ENCODE measurements at places on chromosomes 7 and 10. TPM values are rescaled to one million over a fixed set of nuclear protein-coding genes. Genes with fewer than 3 reads are reported as not detected.

The AKR1C3 gene
- total RNA-seq, result 36.2 TPM

The TMEM270 gene
- not detected for total RNA-seq

GRCh38 chr7:7237978-7238267, 55.6 kb downstream of the C1GALT1 start:
- DNase-seq, result no peak

The KIAA1217 gene
- 4.7 TPM for total RNA-seq

DNA sequence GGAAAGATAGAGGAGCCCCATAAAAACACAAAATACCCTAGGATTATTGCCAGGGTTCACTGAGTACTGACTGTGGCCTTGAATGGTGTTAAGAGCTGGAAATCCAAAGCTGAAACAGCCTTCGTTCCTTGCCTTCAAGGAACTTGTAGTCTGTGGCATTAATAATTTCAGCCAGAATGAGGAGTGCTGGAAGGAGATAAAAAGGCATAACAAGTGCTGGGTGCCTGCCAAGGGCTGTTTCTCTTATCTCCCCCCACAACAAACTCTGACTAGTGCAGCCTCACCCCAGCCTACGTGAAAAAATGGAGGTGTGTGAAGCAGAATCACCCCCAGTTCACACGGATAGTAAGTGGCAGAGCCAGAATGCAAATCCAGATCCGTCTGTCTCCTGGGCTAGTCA, 199.1 kb upstream of the LYZL2 start:
- no peak for DNase-seq

DNA sequence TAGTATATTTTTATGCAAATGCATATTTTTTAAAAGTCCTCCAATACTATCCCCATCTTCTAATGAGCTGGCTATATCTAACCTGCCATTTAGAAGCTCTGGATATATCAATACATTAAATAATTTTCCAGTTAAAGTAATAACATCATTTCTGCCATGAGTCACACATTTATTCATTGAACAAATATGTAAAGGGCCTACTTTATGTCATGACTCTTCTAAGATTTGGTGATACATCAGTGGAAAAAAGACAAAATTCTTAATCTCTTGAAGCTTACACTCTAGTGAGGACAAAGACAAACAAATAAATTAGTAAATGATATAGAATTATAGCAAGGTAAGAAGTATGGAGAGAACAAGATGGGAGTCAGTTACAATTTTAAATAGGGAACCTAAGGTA, 716.8 kb upstream of the LRRTM3 start:
- no peak for DNase-seq

The SPAM1 gene
- total RNA-seq, result not detected

The TMEM273 gene
- total RNA-seq, result not detected

The ANXA8L1 gene
- 2.2 TPM for total RNA-seq

GRCh38 chr10:70549962-70550458, 52.5 kb downstream of the PRF1 start:
- peak; percentile 68 for DNase-seq

DNA sequence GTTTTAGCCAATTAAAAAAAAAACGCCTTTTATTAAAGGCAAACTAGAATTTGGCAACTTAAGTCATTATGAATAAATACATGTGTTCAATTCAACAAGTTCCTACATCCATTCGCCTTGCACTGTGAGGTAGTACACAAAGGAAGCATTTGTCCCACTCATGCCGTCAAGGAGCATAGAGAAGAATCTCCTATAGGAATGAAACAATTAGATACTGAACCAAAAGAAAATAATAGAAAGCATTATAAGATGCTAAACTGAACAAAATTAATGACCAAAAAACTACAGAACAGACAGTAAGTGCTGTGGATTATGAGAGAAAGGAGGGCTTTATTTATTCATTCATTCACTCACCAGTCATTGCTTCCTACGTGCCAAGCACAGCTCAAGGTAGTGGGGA, 42.2 kb downstream of the SNX13 start:
- DNase-seq, result no peak

The LIPA gene
- total RNA-seq, result 113 TPM

- peak; percentile 75 for DNase-seq
Observed at GRCh38 chr10:4519658-4520402, 306.2 kb upstream of the AKR1E2 start.

DNA sequence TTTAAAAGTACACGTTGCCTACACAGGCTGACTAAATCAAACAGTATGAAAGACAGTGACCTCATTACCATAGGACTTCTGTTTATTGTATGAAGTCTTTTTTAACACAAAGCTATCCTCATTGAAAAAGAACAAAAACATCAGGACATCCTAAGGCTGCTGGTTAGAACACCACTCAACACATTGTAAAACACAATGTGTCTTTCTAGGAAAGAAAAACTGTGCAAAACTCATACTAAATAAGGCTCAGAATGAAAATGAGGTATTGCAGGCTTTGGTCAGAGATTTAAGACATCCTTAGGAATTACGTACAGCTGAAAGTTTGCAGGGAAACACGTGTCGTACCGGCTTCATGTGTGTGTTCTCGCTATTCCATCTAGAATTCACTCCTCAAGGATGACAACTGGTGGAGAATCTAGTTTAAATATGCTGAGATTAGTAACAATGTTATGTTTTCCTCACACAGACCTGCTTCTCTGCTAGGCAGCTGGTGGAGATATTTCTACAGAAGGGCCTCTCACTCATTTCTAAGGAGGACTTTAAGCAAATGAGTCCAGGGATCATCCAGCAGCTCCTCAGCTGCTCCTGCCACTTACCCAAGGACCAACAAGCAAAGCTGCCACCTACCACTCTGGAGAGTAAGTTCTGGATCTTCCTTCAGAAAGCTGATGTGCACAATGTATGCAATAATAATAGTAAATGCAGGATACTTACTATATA, 29.3 kb downstream of the SLC39A12 start:
- DNase-seq, result peak; percentile 50
